ENCODE measurements at places on chromosomes 4 and X.

GRCh38 chr4:86019362-86019761, 340.5 kb downstream of the MAPK10 start:
- no peak for DNase-seq

DNA sequence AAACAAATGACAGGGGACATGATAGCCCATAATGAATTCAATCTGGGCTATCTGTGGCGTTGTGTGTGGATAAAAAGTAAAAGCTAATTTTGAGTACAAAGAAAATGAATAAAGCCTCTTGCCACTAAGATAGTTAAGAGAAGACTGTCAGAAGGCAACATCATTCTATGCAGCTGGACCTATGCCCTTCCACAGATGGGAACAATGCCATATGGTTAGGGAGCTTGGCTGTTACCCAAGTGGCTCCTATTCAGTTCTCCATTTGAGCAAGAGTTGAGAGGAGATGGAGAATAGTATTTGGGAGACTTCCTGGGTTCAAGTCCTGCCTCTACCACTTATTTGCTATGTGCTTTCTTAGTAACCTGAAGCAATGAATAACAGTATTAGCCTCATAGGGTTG, 107.7 kb downstream of the ANXA3 start:
- no peak for DNase-seq

DNA sequence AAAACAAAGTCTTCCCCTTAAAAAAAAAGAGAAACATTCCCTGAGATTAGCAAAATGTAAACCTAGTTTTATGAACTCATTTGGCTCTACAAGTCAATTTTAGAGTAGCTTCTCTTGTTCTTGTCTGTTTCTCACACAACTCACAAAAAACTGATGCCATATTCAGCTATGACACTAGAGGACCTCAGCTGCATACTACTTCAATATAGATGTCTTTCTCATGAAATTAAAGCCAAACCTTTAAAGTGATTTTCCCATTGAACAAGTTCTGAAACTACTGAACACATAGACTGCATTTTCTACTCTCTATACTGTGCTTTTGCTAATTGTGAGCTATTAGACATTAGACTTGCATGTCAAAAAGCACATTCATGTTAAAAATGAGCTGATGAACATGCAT, 49.8 kb downstream of the TBCK start:
- no peak for DNase-seq

DNA sequence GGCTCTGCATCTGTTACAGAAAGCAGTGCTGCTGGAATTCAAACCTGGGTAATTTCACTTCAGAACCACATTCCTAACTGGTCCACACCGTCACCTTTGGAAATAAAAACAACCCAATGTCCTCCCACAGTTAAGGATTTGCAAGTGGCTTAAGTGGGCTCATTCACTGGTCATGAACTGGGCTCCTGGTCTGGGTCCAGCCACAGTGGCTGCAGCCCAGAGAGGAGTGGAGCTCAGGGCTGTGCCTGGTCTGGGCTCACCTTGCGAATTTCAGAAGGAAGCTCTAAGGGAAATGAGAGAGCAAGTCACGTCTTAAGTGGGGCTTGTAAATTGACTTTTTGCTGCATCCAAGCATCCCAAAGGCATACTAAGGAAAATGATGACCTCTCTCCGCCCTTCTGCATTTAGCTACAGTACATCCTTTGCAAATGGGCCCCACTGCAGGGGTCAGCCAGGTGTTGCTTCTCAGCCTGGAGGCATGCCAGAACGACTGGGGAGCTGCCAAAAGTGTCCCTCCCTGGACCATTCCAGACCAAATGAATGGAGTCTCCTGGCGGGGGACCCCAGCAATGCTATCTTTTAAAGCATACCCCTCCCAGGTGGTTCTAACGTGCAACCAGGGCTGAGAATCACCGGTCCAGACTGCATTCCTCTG, 25.6 kb upstream of the CRMP1 start:
- no peak for DNase-seq

GRCh38 chr4:37359261-37359660, 114.7 kb downstream of the NWD2 start:
- no peak for DNase-seq

- DNase-seq = no peak
These were observed 51.5 kb upstream of the ARHGAP24 start for GRCh38 chr4:85423431-85423830.

- DNase-seq = peak; percentile 15
These were observed 47.7 kb downstream of the PDGFRA start for GRCh38 chr4:54276641-54277430.

DNA sequence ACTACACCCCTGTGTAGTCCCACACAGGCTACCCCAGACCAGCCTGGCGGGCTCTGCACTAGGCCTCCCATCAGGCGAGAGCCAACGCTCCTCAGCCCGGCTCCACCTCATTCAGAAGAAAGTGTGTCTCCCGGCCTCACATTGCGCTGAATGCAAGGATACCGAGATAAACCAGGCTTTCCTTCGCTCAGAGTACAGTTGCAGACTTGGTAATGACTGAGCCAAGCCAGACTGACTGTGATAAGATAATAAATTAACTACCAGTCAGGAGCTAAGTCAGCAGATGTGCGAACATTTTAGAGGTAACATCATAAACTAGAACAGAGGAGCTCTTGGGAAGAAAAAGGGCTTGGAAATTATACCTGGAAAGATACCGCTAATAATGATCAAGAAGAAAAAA, 397.6 kb downstream of the TRIML1 start:
- no peak for DNase-seq

DNA sequence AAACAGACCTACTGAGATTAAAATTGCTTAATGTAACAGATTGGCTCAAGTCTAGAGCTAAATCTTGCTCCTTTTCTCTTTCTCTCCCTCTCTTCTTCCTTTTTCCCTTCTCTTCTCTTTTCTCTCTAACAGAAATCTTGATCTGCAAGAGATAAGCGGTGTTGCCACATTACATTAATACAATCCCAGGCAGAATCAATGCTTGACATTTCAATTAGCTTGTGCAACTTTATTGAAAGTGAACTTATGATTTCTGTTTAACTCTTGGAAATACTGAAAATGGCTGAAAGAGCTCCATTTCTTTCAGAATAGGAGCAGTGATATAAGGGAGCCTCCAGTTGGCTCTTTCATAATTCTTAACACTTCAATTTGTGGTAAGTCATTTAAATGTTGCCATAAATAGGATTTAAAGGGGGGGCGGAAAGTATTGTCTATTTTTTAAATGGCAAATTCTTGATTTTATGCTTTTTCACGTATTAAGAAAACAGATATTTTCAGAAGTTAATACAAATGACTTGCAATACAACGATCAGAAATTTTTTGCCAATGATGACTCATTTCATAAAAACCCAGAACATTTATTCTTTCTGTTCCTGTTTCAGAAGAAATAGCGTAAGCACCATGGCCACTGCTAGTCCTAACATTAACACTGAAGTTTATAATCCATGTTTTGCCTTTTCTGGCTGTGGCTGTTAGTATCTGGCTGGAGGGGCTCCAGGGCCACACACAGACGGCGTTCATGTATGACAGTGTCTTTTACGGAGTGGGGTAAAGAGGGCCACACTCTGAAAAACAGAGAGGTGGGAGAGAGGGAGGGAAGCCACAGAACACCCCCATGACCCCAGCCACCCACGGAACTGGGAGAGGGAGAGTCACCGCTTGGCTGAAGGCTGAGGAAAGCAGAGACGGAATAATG, 115.7 kb upstream of the FAT1 start:
- DNase-seq = no peak

DNA sequence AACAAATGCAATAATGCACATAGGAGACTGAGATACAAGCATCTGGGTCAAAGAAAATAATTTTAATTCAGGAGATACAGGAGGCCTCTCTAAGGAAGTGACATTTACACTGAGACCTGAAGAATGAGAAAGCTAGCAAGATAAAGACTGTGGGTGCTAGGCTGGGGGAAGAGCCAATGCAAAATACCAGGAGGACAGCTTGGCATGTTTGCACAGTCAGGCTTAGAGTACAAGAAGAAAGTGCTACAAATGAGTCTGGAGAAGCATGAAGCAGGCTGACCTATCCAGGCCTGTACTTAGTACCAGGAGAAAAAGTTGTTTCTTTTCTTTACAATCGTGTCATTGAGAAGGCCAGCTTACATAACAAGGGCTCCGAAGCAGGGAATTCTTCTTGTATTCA, 56.9 kb downstream of the GABRB1 start:
- no peak for DNase-seq

- peak; percentile 81 for DNase-seq
These were observed 605 bp upstream of the FAT1 start for GRCh38 chr4:186724058-186724863.

- DNase-seq = peak; percentile 16
These were observed 344.4 kb downstream of the NR3C2 start for GRCh38 chr4:148097801-148098200.

DNA sequence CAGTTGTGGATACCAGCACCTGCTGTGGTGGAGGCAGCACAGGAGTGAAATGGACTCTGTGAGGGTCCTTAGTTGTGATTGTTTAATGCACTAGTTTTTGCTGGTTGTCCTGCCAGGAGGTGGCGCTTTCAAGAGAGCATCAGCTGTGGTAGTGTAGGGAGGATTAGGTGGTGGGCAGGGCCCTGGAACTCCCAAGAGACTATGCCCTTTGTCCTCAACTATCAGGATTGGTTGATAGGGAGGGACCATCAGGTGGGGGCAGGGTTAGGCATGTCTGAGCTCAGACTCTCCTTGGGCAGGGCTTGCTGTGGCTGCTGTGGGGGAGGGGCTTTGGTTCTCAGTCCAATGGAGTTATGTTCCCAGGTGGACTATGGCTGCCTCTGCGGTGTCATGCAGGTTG, 121.9 kb downstream of the RRAGB start:
- peak; percentile 57 for DNase-seq

DNA sequence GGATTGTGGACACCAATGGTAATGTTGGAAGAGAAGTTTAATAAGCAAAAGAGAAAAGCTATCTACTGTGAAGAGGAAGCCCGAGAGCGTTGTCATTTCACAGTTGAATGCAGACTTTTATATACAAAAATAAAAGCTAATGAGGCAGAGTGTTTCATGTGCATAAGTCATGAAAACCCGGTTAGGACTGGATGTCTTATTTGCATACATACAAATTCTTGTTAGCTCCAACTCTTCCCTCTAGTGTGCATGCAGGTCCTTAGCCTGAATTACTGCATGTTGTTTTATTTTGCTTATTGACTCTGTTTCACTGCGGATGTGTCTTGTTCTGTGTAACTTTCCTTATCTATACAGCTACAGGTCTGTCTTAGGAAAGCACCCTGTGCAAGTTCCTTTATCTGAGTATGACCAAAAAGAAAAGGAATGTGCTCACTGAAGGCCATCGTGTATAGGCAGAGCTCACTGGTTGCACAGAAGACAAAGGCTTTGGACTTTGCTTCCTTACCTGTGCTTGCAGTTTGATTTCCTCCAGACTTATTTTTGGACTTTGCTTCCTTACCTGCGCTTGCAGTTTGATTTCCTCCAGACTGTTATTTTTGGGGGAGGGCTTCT, 25.1 kb upstream of the UGT2B11 start:
- no peak for DNase-seq

DNA sequence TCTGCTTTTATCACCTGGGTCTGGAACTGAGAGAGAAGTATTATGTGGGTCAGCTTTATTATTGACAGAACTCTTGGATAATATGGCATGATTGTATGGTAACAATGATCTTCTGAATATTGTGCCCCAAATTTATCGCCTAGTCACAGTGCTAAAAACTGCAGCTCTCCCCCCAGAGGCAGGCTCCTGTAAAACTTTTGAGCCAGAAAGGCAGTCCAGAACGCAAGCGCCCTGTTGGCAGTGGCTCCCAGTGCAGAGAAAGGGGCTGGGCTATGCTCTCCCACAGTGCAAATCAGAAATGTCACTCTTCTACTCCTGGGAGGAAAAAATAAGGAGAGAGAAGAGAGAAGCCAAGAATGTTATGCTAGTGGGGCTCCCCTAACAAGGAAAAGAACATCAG, 50.5 kb downstream of the HELT start:
- no peak for DNase-seq

- no peak for DNase-seq
These were observed 10.9 kb downstream of the GAB3 start for GRCh38 chrX:154739952-154740465.

DNA sequence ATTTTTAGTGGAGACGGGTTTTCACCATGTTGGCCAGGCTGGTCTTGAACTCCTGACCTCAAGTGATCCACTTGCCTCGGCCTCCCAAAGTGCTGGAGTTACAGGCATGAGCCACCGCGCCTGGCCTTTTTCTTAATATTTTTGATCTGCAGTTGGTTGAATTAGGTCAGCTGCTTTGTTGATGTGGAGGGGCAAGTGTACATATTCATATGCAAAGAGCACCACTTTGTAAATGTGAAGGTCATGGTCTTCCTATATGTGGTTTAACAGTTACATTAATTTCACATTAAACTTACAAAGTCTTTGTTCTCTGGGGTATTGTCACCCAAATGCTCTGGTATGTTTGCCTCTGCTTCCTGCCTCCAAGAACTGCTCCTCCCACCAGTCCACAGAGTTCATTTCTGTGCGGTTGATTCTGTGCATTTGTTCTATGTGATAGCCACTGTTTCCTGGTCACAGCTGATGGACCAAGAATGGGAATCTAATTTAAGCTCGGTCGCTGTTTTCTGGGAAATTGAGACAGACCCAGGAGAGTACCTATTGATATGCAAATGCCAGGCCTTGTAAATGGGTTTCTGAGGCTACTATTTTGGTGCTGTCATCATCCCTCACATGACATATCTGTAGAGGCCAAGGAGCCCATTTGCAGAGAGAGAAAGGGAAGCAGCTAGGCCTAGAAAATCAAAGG, 26.9 kb upstream of the HPSE start:
- peak; percentile 49 for DNase-seq

- DNase-seq = no peak
These were observed 5.9 kb downstream of the COL25A1 start for GRCh38 chr4:109296527-109296926.

DNA sequence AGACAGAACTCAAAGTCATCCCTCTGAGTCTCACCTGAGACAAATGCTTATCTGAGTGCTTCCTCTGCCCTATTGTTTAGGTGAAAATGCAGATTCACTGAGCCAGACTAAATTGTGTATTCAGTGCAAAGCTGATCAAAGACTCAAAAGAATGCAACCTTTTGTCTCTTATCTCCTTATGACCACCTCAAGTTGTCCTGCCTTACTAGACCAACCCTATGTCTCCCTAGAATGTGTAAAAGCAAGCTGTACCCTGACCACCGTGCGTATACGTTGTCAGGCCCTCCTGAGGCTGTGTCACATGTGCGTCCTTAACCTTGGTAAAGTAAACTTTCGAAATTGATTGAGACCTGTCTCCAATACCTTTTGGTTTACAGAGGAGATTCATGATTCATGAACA, 63.6 kb upstream of the SH3RF1 start:
- DNase-seq = no peak

- DNase-seq = no peak
These were observed 21.5 kb upstream of the LRAT start for GRCh38 chr4:154722262-154722661.

DNA sequence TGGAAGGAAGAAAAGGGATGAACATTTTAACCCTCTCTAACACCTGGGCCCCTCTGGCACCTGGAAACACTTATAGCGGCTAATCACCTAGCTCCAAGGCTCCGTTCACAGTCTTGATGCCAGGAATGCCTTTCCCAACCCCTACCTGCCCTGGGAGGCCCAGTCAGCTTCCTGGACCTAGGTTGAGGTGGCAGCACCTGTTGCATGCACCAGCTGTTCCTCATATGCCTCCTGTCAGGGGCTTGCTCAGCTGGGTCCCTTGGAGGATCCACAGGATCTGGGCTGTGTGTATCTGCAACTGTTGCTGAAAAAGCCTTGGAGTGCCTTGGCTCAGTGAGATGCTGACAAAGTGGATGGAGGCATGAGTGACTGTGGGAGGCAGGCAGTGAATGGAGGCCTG, 4.4 kb downstream of the CFP start:
- DNase-seq = no peak

- peak; percentile 33 for DNase-seq
These were observed 27.6 kb upstream of the INTU start for GRCh38 chr4:127604949-127605709.
